ENCODE measurements at places on chromosomes 4 and X.

- DNase-seq: no peak
Measured at GRCh38 chrX:21907260-21907659, 33.2 kb upstream of the SMS start.

GRCh38 chrX:22634083-22634482 lies 361.4 kb downstream of the CBLL2 start:
- peak; percentile 9 for DNase-seq

DNA sequence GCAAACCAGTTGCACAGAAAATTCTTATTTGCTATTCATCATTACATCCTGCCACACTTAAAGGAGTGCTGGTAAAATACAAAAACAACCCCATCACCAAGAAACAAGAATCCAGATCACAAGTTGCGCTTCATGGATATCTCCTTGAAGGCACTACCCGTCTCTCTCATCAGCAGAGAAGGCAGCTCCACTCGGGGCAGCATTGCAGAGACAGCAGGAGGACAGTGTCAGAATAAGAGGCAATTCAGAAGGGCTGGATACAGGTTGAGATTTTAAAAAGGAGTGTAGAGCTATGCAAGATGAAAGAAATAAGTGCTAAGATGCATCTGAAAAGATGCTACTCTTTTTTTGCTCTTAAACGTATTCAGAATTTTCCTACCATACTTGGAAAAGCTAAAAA lies 71.4 kb downstream of the LDB2 start:
- DNase-seq: no peak

DNA sequence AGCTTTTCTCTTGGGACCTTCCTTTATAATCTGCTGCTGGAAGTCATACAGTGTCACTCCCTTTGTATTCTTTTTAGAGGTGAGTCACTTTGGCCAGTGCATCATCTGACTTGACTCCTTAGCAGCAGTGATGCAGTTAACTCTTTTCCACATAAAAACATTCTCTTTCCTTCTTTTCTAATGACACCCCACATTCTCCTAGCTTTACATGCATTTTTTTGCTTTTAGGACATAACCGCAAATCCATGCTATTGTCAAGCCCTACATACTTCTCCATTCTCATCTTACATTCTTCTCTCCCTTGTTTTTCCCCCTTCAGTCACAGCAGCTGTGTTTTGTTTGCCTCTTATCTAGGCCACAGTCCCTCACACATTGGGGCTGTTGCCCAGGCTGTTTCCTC lies 55.1 kb downstream of the ZNF330 start:
- peak; percentile 62 for DNase-seq

- DNase-seq: peak; percentile 13
Measured at GRCh38 chrX:19990151-19990555, 708 bp downstream of the BCLAF3 start.

DNA sequence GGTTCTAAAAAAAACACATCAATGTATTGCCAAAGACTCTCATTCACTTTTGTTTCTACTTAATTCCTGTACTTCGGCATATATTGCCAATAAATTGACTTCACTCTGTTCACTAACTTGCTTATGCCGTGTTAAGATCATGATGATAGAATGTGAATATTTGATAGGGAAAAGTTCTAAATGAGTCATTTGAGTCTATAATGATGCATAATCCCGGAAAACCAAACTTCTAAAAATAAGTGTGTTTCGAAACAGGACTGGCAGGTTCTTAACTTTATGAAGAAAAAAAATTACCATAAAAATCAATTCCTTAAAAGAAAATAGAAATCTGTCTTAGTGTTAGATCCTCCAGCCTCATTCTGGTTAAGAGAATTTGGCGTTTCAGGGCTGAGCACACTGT lies 387.5 kb upstream of the FTHL17 start:
- DNase-seq: peak; percentile 2

All from hepatic stellate cell (primary cell).